ENCODE measurements at places on chromosomes 1 and 21. TPM values are rescaled to one million over a fixed set of nuclear protein-coding genes. Genes with fewer than 3 reads are reported as not detected.

DNA sequence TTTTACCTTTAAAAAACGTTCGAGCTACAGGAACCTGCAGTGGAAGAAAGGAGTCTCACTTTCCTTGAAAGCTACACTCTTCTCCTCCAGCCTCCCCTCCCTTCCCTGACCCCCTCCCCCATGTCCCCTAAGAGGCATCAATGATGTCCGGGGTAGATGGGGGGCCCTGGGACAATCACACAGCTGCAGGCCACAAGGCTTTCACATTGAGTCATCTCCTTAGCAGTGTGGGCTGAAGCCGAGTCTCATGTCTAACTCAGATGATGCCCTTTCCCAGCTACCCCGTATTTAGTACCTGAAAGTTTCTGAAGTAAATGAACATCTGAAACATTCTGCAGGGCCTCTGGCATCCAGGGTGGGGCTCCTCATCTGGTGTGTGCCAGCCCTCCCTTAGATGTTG, 6.3 kb upstream of the GPR25 start:
- ATAC-seq, result peak; percentile 13

DNA sequence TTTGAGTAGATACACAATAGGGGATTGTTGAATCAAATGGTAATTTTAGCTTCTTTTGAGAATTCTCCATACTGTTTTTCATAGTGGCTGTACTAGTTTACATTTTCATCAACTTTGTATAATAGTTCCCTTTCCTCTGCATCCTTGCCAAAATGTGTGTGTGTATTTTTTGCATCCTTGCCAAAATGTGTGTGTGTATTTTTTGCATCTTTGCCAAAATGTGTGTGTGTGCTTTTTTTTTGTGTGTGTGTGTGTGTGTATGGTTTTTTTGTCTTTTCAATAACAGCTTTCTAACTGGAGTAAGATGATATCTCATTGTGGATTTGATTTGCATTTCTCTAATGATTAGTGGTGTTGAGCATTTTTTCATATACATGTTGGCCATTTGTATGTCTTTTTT, 105.4 kb downstream of the ATP6V1G3 start:
- no peak for ATAC-seq

DNA sequence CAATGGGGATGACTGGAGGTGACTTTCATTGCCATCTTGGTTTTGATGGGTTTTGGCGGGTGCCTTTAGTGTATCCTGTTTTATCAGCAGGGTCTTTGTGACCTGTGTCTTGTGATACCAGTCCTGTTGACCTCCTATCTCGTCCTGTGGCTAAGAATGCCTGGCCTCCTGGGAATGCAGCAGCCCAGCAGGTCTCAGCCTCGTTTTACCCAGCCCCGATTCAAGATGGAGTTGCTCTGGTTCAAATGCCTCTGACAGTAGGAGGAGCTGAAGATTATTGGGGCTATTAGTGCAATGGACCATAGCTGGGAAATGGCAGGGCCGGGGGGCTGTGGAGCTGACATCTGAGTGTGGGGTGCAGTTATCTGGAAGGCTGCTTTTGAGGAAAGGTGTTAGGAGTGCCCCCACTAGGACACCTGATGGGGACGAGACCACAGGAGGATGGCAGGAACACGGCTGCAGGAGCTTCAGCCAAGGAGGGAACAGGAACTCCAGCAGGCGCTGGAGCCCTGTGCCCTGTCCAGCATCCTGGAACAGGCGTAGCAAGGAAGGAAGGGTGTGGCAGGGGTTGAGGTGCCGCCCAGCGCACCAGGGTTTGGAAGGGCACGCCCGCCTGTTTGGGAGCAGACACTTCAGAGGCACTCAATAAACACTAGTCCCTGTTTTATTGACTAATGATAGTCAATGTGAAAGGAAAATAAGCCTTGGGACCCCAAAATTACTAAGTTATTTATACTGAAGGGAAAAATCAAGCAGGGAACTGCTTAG, 15.3 kb upstream of the AGPAT3 start:
- no peak for ATAC-seq

Gene SLFNL1
- total RNA-seq, result 4.2 TPM

- ATAC-seq, result peak; percentile 8
These were observed 685 bp upstream of the VAMP4 start for GRCh38 chr1:171742577-171742922.

DNA sequence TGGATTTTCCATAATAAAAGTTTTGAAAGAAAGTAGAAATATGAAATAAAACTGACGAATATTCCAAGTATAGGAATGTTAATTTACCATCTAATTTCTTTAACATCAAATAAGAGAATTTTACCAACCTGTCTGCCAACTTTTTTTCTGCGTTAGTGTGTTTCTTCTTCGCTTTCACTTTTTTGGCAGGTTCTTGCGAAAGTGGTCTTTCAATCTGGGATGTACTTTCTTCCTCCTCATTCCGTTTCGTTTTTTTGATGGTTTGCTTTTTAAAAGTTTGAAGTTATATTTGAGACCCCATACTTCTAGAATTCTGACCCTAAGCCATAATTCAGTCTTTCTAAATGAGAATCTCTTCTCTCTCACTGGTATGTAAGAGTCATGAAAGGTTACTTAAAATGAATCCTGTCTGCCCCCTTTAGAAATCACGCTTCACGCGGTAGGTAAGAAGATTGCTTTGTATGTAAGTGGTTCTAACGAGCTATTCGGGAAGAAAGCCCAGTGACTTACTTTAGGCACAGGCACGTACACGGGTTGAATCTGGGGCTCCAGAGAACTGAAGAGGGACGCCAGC, 580 bp downstream of the RBM34 start:
- ATAC-seq, result no peak

DNA sequence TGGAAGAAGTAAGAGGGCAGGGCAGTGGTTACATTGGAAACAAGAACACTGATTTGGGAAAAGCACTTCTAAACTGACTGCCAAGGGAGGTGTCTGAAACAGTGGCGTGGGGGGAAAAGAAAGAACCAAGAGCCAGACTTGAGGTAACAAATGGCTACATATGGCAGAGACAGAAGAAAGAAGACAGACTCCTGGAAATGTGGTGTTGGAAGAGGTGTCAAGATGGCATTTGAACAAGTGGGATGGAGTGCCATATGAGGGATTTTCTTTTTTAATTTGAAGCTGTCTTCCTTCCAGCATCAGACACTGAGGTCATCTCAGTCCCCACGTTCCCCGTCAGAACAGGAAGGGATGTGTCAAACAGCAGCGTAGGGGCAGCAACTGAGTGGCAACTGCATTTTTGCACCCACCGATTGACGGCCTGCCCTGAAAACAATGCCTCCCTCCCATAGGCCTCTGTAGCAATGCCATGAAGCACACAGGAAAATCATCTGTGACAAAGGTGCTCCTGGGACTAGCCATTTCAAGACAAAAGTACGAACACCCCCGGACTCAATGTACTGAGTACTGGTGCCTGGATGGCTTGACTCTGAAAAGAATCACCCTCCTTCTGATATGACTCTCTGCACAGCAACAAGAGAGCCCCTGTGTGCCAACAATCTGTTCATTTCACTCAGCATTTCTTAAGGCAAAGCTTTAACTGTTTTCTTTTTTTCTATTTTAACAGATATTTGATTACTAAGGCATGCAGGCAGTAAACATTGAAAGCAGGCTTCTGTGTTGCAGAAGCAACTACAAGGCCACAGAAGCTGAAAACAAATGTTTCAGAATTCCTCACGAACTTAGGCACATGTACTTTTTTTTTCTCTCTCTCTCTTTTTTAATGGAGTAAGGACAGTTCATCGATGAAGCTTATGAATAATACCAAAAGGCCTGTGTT, 37.0 kb downstream of the LPAR3 start:
- peak; percentile 32 for ATAC-seq

Gene SLC35F3
- not detected for total RNA-seq

DNA sequence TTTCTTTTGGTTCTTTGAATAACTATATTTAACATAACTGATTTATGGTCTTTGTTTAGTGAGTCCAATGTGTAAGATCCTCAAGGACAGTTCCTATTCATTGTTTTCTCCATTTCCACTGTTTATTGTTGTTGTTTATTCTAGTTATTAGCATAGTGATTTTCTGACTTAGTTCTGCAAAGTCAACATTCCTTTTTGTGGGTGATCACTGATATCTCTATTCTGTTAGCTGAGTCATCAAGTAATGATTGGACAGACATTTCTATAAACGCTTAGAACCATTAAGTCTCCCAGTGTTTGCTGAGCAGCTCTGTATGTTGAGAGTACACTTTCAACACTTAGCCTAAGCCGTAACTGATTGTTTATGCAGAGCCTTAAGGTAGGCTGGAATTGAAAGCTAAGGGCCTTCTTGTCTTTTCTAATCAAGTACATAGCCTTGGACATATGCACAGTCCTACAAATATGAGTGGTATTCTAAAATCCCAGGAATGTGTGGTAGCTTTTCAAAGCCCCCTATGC, 87.1 kb downstream of the SLC5A9 start:
- ATAC-seq, result no peak

Gene ZNF124
- total RNA-seq, result 106 TPM

Gene DNM3
- 6.2 TPM for total RNA-seq

Gene NCMAP
- total RNA-seq, result 0.53 TPM

DNA sequence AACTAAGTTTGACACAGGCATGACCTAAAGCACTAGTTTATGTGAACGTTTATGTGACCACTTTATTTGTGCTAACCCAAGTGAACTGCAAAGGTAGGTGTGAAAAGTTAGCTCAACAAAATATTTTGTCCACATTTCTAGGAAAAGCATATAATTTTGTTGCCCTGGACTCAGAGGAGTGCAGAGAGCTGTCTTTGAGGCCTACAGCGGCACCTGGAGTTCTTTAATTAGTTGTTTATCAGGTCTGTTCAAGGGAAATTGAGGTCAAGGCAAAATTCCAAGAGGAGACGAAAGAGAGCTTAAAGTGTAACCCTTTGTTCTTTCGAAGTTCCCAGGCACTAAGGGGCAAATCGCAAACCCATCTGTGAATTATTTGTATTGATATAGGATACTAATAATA, 1.3 kb downstream of the GIPC2 start:
- ATAC-seq, result no peak

Gene MX1
- 14.7 TPM for total RNA-seq

DNA sequence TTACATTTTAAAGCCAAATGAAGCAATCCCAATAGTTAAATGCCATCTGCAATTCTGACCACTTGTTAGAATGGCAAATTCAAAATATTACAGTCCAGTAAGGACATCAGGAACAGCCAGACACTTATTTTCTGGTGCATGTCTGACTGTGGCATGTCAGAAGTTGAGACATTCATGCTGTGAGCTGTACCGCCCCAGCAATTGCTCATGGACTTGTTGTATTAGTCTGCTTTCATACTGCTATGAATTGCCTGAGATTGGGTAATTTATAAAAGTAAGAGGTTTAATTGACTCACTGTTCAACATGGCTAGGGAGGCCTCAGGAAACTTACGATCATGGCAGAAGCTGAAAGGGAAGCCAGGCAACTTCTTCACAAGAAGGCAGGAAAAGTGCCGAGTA, 19.1 kb downstream of the DDAH1 start:
- ATAC-seq, result no peak

DNA sequence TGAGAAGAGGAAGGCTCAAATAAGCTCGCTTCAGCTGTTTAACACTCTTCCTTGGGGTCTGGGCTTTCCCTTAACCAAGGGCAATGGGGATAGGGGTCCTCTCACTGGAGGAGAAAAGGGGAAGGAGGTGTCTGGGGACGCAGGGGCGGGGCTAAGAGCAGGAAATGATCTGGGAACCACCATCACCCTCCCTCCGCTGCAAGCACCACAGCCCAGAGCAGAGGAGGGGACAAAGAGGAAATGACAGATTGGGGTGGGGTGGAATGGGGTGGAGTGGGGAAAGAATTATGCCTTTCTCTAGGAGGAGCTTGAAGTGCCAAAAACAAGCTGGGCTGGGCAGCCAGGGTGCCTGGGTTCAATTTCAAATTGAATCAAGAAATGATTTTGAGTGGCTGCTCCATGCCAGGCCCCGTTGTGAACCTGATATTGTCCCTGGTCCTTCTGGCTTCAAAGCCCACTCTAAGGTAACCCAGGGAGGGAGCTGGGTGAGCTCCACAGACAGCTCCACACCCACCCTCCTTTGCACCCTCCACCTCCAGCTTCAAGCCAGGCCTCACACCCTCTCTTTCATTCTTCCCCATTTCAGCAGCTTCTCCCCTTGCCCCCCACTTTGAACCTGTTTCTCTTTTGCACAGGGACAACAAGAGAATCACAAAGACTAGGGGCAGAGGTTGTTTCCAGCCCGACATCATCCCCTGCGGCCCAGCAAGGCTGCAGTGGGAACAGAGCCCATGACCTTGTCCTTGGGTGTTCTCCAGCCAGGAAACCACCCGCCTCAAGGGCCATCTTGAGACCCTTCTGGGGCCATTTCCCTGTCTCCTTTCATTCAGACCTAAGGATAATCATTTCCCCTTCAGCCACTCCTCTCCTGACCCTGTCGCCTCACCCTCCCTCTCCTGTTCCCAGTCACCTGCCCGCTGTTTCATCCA, 1.1 kb downstream of the ARHGAP30 start:
- no peak for ATAC-seq

Gene HFM1
- 8.1 TPM for total RNA-seq

Gene F5
- not detected for total RNA-seq

- ATAC-seq, result no peak
These were observed 606.5 kb upstream of the CAMK1G start for GRCh38 chr1:208977012-208977411.

Gene INKA2
- total RNA-seq, result 4.1 TPM

GRCh38 chr1:202765721-202766120, 42.5 kb downstream of the KDM5B start:
- ATAC-seq, result no peak

- ATAC-seq, result no peak
These were observed 600.6 kb downstream of the PTPRU start for GRCh38 chr1:29836651-29837646.

GRCh38 chr1:93758842-93759515, 77.3 kb upstream of the BCAR3 start:
- no peak for ATAC-seq

DNA sequence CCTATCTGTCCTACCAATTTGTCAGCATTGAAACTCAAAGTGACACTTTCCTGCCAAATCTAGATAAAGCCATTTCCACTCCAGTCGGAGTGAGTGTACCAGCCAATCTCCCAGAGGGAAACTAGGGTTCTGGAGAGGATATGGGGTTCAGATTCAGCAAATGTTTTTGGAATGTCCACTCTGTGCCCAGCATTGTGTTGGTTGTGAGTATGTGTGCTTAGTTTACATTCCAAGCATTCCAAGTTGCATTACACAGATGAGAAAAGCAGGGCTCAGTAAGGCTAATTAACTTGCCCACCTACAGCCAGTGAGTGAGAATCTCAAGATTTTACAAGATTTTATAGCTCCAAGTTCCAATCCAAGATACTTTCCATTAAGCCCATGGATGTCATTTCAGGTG, 26.4 kb upstream of the RGS16 start:
- ATAC-seq, result no peak

Gene GBP6
- not detected for total RNA-seq

GRCh38 chr1:160639652-160640051, 7.2 kb downstream of the SLAMF1 start:
- no peak for ATAC-seq

GRCh38 chr1:71427066-71427465, 346.2 kb upstream of the ZRANB2 start:
- no peak for ATAC-seq

Gene TSSK3
- total RNA-seq, result 1.5 TPM

Gene FLG2
- 0.09 TPM for total RNA-seq

Gene FRRS1
- 3.6 TPM for total RNA-seq

- peak; percentile 85 for ATAC-seq
These were observed 152.3 kb downstream of the PCNX2 start for GRCh38 chr1:233143241-233143640.

Data from motor neuron (in vitro differentiated cells).